Stimulated activated CD4-positive, alpha-beta T cell treated with anti-CD3 and anti-CD28 coated beads, Interleukin-12 subunit alpha, Interleukin-12 subunit beta, amount 100 ng/mL, for 24 hours (primary cell): ENCODE measurements at places on chromosomes 6 and 20.

DNA sequence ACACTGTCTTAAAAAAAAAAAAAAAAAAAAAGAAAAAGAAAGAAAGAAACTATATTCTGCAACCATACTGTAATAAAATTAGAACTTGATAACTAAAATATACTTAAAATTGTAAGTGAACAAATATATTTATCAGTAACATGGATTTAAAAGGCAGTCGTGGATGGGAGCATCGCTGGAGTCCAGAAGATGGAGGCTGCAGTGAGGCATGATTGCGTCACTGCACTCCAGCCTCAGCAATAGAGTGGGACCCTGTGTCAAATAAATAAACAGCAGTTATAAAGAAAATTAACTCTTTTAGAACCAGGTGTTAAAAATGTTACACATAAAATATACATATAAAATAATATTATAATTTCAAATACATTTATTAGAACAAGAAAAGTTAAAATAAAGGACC, 8.7 kb downstream of the PSMB9 start:
- no peak for DNase-seq

DNA sequence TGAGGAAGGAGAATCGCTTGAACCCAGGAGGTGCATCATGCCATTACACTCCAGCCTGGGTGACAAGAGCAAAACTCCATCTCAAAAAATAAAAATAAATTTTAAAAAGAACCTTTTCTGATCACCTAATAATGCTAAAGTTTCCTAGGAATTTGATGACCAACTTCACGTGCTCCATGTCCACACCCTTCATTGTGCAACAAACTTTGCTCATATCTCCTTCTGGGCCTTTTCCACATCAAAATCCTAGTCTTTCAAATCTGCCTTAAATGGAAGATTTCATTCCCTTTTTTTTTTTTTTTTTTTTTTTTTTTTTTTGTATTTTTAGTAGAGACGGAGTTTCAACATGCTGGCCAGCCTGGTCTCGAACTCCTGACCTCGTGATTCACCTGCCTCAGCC, 112.5 kb upstream of the LOC128125822 start:
- no peak for DNase-seq

DNA sequence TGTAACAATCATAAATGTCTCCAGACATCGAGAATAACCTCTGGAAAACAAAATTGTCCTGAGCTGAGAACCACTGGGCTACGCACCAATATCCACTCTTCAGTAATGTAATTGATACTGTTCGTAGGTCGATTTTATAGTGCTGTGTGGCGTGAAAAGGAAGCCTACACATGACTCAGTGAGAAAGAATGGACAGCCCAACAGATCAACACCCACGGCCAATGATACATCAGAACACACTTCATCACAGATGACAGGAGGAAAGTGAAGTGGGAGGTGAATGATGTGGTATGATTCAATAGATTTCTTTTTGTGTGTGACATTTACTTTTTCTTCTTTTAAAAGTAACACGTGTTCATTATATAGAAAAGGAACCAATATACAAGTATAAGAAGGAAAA, 93.5 kb downstream of the RPS12 start:
- DNase-seq = no peak

DNA sequence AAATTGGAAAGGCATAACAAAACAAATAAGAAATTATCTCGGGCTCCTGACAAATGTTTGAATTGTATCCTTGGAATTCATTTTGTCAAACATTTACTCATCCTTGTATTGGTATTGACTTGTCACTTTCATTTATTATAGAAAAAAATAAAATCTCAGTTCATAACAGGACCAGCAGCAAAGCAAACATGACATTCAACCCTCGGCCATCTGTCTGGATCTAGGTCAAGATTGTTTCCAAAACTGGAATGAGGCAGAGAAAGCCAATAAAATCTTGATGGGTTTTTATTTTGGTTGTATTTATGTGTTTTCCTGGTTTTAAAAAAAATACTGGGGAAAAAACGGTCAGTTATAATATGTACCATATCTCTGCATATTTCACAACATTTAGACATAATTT, 42.9 kb upstream of the FABP7 start:
- DNase-seq = no peak

DNA sequence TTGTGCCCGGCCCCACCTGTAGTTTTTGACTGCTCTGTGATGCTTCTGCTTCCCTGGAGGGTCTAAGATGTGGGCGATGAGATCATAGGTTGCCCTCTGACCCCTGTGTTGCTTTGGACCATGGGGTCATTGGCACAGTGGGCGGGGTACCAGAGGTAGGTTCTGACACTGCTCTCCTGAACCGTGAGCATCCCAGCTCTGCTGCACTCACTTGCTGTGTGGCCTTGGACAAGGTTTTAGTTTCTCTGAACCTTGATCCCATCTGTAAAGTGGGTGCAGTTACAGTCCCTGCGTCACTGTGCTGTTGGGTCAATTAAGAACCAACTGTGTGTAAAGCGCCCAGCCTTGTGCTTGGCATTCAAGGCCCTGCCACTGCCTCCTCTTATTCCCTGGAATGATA, 30.9 kb downstream of the SRC start:
- no peak for DNase-seq

- no peak for DNase-seq
Observed at GRCh38 chr6:119134752-119135151, 56.3 kb upstream of the FAM184A start.

DNA sequence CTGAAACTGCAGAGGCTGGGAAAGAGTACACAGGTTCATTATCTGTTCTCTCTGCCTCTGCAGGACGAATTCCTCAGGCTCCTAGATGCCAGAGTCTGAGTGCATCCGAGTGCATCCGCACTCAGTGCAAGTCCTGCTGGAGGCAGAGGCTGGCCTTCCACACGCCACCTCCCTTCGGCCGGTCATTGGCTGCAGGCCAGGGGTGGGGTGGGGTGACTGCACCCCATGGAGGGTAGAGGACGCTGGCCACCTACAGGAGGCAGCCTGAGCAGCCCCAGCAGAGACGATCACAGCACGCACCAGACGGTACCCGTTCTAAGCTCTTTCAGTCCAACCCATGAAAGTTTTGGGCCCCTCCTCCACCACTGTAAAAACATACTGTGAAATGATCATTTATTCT, 11.7 kb downstream of the SFT2D1 start:
- DNase-seq = no peak

DNA sequence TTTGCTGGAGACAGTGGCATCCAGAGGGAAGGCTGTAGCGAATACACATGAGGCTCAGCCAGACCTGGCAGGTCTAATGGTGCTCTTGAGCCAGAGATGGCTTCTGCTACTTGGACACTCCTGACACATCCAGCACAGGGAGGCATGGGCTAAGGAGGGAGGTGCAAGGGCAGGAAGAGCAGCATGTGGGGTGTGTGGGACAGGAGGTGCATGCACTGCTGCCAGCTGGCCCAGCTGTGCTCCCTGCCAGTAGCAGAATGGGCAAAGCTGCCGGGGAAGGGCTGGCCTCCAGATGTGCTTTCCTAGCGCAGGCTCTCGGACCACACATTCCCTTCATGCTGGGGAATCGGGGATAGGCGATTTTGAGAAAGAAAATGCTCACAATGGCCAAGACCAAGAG, 309.2 kb downstream of the CDC5L start:
- no peak for DNase-seq

DNA sequence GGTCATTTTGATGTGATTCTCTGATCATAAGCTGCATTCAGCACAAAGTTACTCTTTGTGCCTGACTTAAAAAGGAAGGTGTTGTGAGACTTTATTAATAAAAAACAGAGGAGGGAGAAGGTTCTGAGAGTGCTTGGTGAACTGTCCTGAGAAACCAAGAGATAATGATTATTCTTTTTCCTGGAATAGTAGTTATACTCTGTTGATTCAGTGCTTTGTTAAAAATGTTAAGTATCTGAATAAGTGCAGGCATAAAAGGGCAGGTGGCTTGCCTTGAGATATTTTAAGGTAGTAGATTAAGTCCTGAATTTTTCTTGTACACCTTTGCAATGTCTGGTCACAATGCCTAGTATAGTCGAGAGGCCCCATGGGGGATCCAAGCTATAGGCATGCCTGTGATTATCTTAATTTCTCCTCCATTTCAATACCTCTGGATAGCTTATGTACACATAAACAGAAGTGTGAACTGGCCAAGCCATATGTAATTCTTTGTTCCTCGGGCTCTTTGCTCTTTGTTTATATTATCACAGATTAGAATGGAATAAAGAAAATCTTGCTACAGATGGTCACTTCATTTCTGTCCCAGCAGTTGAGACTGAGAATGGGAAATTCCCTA, 50.0 kb downstream of the SOBP start:
- no peak for DNase-seq

DNA sequence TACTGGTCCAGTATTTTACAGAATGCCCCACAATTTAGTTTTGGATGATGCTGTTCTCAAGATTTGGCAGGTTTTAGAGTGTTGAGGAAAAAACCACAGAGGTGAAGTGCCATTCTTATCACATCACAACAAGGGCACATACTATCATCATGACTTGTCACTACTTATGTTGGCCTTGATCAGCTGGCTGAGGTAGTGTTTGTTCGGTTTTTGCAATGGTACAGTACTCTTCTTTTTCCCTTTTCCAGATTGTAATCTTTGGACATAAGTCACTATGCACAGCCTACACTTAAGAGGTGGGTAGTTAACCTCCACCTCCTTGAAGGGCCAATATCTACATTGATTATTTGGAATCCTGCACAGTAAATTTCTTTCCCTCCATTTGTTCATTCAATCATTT, 8.8 kb downstream of the TENT5A start:
- DNase-seq = no peak

- no peak for DNase-seq
Observed at GRCh38 chr6:140985679-140986275, 1146.9 kb upstream of the GJE1 start.
